Muscle of leg (tissue), 16 donors: ENCODE measurements at places on chromosomes 12 and 14. TPM values are rescaled to one million over a fixed set of nuclear protein-coding genes. Genes with fewer than 3 reads are reported as not detected.

The CLBA1 gene
- 5.1 TPM for total RNA-seq

The FGFR1OP2 gene
- 40.9 TPM for total RNA-seq

The SAV1 gene
- 16.2 TPM for total RNA-seq

The ADAMTS20 gene
- total RNA-seq: 0.09 TPM

The CAPZA3 gene
- not detected for total RNA-seq

The TOGARAM1 gene
- 22.1 TPM for total RNA-seq
